ENCODE measurements at places on chromosomes 6 and 20. TPM values are rescaled to one million over a fixed set of nuclear protein-coding genes. Genes with fewer than 3 reads are reported as not detected.

The UST gene
- 14.0 TPM for total RNA-seq

The DACT2 gene
- total RNA-seq = not detected

DNA sequence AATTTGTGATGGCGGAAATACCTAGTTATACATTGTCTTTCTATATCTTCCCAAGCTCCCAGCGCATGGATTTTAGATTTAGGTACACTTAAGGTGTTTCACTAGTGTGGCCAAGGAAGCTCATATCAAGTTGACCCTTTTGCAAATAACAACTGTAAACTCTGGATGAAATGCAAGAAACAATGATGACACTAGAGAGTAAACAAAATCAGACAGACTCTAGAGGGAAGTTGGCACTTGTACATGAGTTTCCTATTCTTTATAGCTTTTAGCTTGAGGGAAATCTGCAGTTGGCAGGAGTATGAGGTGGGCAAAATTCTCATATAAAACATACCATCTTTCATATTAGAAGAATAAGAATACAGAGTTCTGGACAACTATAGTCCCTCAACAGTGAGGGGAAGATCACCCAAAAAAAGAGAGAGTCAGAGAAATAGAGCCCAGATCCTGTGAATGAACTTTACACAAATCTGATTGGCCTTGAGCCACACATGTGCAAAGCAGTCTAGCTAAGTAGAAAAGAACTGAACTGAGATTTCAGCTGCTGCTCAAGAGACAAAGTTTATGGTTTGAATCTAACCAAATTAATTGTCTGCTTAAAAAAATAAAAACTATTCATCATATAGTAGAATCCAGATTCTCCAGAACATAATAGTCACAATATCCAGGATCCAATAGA is 26.1 kb downstream of the TXLNB start:
- DNase-seq = no peak

- no peak for DNase-seq
Measured at GRCh38 chr20:44389871-44390270, 34.4 kb downstream of the HNF4A start.

The TDRD6 gene
- total RNA-seq = not detected

- DNase-seq = no peak
Measured at GRCh38 chr6:24376871-24377270, 19.0 kb upstream of the DCDC2 start.

The DZANK1 gene
- total RNA-seq = 1.3 TPM

DNA sequence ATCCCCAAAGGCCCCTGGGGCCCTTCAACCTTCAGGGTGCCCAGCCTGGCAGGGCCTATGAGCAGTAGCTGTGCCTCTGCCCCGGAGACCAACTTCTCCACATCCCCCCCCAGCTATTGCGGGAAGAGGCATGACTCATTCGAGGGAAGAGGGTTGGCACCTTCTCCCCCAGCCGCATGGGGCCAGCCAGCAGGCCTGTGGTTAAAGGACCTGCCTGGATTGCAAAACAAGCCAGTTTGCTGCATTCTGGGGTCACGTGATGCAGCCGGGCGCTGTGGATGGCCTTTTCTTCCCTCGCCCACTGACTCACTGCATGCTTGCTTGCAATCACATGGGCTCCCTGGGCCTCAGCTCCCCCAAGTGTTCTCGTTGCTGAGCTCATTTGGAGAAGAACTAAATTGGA is 182.5 kb downstream of the MAFB start:
- DNase-seq = peak; percentile 99

DNA sequence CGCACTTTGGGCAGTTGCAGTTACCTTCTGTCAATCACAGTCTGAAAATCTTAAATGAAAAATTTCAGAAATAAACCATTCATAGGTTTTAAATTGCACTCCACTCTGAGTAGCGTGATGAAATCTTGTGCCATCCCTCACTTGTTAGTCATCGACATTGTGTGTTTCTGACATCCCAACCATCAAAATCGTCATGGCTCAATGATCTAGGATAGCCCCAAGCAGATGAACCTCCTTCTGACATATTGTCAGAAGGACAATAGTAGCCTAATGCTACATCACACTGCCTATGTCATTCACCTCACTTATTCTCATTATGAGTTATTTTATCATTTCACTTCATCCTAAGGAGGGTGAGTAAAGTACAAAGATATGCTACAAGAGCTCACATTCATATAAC is 284.8 kb downstream of the PTPRK start:
- no peak for DNase-seq

DNA sequence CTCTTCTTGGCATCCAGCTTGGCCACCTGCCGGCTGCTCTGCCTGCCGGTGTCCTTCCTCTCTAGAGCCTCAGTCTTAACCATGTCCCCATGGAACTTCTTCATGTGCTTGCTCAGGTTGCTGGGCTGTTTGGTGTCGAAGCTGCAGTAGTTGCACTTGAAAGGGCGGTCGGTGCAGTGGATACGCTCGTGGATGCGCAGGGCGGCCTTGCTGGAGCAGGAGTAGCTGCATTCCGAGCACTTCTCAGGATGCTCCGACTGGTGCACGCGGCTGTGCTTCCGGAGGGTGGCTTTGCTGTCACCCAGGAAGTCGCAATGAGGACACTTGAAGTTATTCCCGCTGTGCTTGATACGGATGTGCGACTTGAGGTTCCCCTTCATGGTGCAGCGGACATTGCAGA is 38.7 kb downstream of the ZFP64 start:
- DNase-seq = no peak

- DNase-seq = no peak
Measured at GRCh38 chr6:26126394-26127235, 39.4 kb downstream of the HFE start.

The SEMG1 gene
- not detected for total RNA-seq

- no peak for DNase-seq
Measured at GRCh38 chr6:80021131-80021530, 16.7 kb downstream of the TTK start.

GRCh38 chr6:77368660-77369313 is 94.5 kb downstream of the HTR1B start:
- peak; percentile 66 for DNase-seq

DNA sequence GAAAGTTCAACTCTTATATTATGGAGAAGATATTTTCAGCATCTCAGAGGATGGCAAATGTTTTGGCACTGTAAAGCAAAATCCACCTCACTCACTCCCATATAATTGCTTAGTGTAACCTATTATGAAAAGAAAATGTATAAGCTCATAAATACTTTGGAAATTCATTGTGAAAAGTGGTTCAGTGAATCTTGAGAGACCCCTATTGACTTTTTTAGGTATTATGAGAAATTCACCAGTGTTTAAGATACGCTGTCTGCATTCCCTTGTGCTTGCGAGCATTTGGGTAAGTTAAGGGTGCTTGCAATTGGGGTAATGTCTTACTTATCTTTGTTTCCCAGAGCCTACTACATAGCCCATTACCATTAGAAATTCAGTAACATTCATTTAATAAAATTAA is 66.3 kb upstream of the BMP5 start:
- DNase-seq = peak; percentile 12

- DNase-seq = peak; percentile 36
Measured at GRCh38 chr6:116866281-116866871, 10.7 kb upstream of the RFX6 start.

The SLC17A5 gene
- total RNA-seq = 11.2 TPM

The TBX18 gene
- 5.9 TPM for total RNA-seq

The MAP7 gene
- 2.1 TPM for total RNA-seq

DNA sequence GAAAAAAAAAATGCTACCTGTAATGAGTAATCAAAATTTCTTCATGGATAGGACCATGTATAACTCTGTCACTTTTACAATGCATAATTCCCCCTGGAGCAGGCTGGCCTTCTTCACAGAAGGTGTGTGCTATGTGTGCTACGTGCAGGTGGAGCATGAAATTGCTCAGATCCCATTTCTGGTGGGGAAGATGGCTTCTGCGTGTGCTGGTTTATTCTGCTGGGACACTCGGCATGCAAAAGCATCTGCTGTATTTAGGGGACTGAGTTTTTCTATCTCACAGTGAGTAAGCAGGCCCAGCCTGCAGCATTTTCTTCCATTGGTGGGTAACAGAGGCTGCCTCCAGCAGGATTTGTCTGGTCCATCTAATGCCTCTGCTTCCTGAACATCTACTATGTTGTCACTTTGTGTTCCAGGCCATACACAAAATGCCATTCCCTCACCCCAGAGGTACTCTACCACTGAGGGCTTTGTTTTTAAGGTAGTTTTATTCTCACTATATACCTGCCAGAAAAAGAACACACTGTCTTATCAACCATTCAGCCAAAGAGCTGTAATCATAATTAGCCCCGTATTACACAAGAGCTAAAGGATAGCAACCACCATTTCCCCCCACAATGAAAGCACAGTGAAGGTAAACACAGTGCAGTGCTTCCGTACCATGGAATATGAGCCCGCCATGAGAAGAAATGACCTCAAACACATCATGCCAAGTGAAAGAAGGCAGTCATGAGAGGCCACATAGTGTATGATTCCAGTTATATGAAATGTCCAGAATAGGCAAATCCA is 62.4 kb downstream of the SYNDIG1 start:
- DNase-seq = no peak

DNA sequence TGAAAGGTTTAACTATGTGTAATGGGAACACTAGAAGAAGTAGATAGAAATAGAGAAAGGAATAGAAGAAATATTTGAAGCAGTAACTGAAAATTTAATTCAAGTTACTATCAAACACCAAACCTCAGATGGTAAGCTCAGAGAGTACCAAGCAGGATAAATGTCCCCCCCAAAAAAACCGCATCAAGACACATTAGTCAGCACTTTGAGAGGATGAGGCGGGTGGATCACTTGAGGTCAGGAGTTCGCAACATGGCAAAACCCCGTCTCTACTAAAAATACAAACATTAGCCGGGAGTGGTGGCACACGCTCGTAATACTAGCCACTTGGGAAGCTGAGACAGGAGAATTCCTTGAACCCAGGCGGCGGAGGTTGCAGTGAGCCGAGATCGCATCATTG is 253.1 kb downstream of the C6orf118 start:
- no peak for DNase-seq

- peak; percentile 88 for DNase-seq
Measured at GRCh38 chr6:166046226-166046625, 121.4 kb downstream of the TBXT start.

GRCh38 chr6:107491138-107491609 is 1.3 kb downstream of the SOBP start:
- peak; percentile 28 for DNase-seq
